ENCODE measurements at places on chromosomes 6 and 20.

DNA sequence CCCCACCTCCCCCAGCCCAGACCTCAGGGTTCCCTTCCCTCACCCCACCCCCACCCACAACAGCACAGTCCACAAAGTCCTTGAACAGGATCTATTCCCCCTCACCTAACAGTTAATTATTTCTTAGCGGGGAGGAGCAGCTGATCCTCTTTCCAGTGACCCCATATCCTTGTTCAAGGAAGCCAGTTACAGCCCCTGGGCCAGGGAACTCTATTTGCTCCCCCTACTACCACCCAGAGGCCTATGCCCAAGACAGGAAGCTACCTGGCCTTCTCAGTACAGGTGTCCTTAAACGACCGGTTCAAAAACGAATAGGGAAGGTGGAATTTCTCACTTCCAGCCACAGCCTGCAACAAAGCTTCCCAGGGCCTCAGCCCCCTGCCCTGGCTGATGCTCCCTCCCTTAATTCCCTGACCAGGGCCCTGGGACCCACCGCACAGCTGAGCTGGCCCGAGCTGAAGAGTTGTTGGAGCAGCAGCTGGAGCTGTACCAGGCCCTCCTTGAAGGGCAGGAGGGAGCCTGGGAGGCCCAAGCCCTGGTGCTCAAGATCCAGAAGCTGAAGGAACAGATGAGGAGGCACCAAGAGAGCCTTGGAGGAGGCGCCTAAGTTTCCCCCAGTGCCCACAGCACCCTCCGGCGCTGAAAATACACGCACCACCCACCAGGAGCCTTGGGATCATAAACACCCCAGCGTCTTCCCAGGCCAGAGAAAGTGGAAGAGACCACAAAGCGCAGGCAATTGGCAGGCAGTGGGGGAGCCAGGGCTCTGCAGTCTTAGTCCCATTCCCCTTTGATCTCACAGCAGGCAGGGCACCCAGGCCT is 778 bp downstream of the MCCD1 start:
- DNase-seq: no peak

- no peak for DNase-seq
These were observed 564.8 kb downstream of the LMBRD1 start for GRCh38 chr6:69232008-69232407.

GRCh38 chr6:40349123-40349900 is 237.9 kb downstream of the LRFN2 start:
- no peak for DNase-seq

- no peak for DNase-seq
These were observed at the start of gene SASH1 for GRCh38 chr6:148342350-148343046. TSS of gene SASH1 (plus strand) at chr6:148342838. CDS start at chr6:148343068, 230 bp downstream.

- no peak for DNase-seq
These were observed 71.6 kb downstream of the BANF2 start for GRCh38 chr20:17771206-17772004.

GRCh38 chr20:39311851-39312506 is 349.8 kb downstream of the DHX35 start:
- no peak for DNase-seq

GRCh38 chr6:124830506-124830905 is 131.7 kb upstream of the RNF217 start:
- no peak for DNase-seq

- peak; percentile 79 for DNase-seq
These were observed 74.1 kb downstream of the LAMA4 start for GRCh38 chr6:112180095-112180820.
